ENCODE measurements at places on chromosomes 5 and 9. TPM values are rescaled to one million over a fixed set of nuclear protein-coding genes. Genes with fewer than 3 reads are reported as not detected.

FGF10 gene
- not detected for total RNA-seq

NPR3 gene
- 14.8 TPM for total RNA-seq

CBY3 gene
- not detected for total RNA-seq

MINAR2 gene
- not detected for total RNA-seq

OTP gene
- 0.19 TPM for total RNA-seq

FBP1 gene
- not detected for total RNA-seq

BNC2 gene
- total RNA-seq = 4.2 TPM

PDLIM4 gene
- total RNA-seq = 0.49 TPM

ST8SIA4 gene
- total RNA-seq = 1.3 TPM

PCDHB14 gene
- 0.08 TPM for total RNA-seq

RANBP3L gene
- total RNA-seq = not detected

SCGB3A2 gene
- total RNA-seq = not detected

GPR150 gene
- total RNA-seq = 0.14 TPM

SPATA31D4 gene
- not detected for total RNA-seq

GRIN3A gene
- not detected for total RNA-seq

ANKRD34B gene
- not detected for total RNA-seq

F2RL1 gene
- total RNA-seq = 281 TPM

INSL4 gene
- total RNA-seq = 13.9 TPM

PCDHA2 gene
- total RNA-seq = 0.03 TPM

TRPM6 gene
- total RNA-seq = 1.4 TPM

CDX1 gene
- total RNA-seq = not detected

TNC gene
- total RNA-seq = 0.91 TPM

SPINK6 gene
- total RNA-seq = 0.39 TPM

FGF1 gene
- total RNA-seq = 0.30 TPM

FRMD3 gene
- total RNA-seq = 2.6 TPM

DMRT3 gene
- not detected for total RNA-seq

BRINP1 gene
- 0.15 TPM for total RNA-seq

IL9 gene
- not detected for total RNA-seq

HACD4 gene
- 1.0 TPM for total RNA-seq

STING1 gene
- total RNA-seq = 0.85 TPM

SLC6A3 gene
- total RNA-seq = 0.15 TPM

TXNDC8 gene
- total RNA-seq = not detected

OR1Q1 gene
- total RNA-seq = not detected

CAMK2A gene
- 0.91 TPM for total RNA-seq

CAPSL gene
- not detected for total RNA-seq

INSYN2B gene
- total RNA-seq = 0.73 TPM

FAM163B gene
- total RNA-seq = not detected

SPINK4 gene
- total RNA-seq = not detected

BTNL3 gene
- not detected for total RNA-seq

STKLD1 gene
- 1.4 TPM for total RNA-seq

NRG2 gene
- total RNA-seq = 1.9 TPM

PCDHA1 gene
- total RNA-seq = 0.20 TPM

PFN3 gene
- not detected for total RNA-seq

RASGRF2 gene
- 2.1 TPM for total RNA-seq

DIPK1B gene
- 11.1 TPM for total RNA-seq

PCDHB11 gene
- 0.07 TPM for total RNA-seq

IFNA13 gene
- not detected for total RNA-seq

LCP2 gene
- total RNA-seq = not detected

PCDHGA5 gene
- total RNA-seq = 0.18 TPM

CNTLN gene
- total RNA-seq = 7.0 TPM

SLC22A4 gene
- 4.8 TPM for total RNA-seq

DAB2IP gene
- 13.2 TPM for total RNA-seq

SLC34A3 gene
- 0.07 TPM for total RNA-seq

IFNE gene
- 1.4 TPM for total RNA-seq

SAPCD2 gene
- 28.0 TPM for total RNA-seq
